ENCODE measurements at places on chromosomes 7 and 10.

DNA sequence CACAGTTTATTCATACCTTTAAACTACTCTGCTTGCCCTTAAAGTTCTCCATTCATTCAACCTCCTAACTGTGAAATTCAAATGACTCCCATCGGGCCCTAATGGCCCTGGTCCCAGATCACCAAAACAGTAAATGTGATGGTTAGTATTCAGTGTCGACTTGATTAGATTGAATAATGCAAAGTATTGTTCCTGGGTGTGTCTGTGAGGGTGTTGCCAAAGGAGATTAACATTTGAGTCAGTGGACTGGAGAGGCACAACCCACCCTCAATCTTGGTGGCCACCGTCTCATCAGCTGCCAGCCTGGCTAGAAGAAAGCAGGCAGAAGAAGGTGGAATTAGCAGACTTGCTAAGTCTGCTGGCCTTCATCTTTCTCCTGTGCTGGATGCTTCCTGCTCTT, 80.1 kb upstream of the PLXNA4 start:
- DNase-seq = no peak

DNA sequence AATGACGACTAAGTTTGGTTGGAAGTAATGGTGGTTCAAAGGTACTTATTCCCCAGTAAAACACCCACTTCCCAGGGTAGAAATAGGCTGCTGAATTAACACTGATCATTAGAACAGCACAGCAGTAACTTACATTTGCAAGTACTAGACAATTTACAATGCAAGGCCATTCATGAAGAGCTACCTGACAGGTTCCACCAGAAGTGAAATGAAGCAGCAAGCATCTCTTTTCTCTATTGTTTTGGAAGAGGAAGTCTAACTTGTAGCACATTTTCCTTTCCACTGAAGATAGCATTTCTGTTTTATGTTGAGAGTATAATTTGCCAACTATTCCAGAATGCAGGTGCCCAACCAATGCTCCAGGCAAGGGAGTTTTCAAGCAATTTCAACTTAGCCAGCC, 145.9 kb downstream of the CREB5 start:
- no peak for DNase-seq

DNA sequence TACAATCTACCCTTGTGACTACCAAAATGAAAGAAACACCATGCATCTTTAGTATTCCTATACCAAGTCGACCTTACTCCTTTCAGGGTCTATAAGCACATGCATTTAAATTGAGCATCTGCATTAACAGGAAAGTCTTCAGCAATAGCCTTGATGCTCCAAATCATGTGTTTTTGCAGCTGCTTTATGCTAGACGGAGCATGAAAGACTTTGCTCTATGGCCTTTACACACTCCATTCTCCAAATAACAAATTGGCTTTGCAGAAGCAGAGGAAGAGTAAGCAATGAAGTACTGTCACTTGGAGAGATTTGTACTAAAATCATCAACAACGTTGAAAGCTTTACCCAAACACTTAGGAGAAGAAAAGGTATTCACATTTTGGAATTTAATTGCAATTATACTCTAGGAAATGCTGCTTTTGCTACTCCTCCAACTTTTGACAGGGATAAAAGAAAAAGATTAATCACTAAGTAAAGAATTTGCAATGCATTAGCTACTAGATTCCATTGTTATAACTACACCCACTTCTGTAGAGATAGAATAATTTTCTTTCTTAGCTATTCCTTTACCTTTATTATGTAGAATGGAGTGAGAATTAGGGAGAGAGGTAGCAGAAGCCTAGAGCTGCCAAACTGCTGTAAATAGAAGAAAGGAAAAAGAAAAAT, 131.8 kb downstream of the SEMA3E start:
- no peak for DNase-seq

DNA sequence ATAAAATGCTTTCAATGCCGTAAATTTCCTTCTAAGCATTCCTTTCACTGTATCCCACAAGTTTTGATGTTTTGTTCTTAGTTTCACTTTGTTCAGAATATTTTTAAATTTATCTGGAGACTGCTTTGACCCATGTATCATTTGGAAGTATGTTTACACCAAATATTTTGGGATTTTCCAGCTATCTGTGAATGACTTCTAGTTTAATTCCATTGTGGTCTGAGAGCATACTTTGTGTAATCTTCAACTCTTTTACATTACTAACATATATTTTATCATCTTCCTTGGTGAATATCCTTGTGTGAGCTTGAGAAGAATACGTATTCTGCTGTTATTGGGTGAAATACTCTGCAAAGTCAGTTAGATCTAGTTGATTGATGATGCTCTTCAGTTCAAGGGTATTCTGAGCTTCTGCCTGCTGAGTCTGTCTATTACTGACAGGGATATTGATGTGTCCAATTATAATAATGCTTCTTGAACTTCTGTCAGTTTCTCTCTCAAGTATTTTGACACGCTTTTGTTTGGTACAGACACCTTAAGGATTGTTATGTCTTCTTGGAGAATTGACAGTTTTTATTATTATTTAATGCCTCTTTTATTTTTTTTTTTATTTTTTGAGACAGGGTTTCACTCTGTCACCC, 31.6 kb downstream of the MKLN1 start:
- DNase-seq = no peak

DNA sequence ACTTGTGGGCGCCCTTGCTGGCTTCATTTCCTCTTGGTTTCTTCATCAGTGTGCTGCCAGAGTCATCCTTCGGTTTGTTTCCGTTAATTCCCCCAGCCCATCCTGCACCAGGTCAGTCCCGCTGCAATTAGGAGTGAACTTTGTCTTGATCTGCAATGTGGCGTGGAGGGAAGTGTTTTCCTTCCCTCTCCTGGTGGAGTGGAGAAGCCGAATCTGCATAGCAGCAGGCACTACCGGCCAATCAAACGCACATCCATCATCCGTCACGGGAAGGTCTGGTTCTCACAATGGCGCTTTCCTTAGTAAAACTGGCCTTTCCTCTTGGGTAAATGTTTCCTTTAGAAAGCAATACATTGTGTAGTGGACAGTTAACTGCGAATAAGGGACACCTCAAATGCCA, 337.5 kb downstream of the CXCL12 start:
- no peak for DNase-seq

GRCh38 chr7:3191548-3191947, 109.5 kb upstream of the SDK1 start:
- no peak for DNase-seq

- DNase-seq = no peak
These were observed 91.8 kb upstream of the LANCL2 start for GRCh38 chr7:55273186-55273980.

DNA sequence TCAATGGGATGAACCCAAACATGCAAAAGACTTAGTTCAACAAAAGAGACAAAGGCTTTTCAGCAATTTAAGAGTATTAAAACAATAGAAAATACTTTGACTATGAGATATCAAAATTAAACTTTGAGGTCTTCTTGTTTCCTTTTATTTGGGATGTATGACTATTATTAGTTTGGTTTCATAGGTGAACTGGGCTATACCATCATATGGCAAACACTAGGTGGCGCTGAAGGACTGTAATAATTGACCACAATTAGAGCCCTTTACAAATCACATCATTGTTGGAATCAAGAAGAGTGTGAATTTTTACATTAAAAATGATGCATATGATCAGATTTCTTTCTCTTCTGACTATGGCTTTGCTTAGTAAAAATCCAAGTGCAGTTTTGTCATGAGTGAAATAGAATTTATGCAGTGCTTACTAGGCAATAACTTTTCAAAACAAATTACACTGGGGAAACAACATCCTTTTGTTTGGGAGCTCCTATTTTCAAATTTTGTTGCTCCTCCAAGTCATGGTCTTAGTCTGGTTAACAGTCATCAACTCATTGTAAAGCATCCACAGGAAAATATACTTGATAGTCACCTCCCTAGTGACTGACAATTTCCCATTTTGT, 14.7 kb upstream of the NXPH1 start:
- peak; percentile 19 for DNase-seq

DNA sequence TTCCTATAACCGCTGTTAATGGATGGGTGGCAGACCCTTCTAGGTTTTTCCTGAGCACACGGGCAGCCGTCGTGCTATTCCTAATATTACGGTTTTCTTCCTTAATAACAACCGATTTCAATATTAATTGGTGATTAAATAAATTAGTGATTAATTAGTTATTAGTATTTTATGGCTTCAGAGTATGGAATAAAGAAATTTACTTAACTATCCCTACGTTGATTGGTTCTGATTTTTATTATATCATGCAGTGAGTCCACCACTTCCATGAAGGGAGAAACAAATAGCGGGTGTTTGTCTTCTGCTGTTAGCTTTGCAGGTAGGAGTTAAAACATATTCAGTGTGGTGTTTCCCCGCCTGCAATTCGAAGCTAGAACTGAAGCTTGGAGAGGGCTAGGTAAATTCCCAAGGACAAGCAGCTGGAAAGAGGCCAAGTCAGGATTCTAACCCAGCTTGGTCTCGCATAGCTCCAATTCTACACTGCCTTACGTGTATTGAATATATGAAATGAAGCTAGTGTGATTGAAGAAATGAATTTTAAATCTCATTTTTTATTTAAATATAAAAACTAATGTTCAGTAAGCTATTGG, 928 bp upstream of the CSTF2T start:
- no peak for DNase-seq

GRCh38 chr7:128913870-128914565, 3.5 kb upstream of the KCP start:
- DNase-seq = no peak

DNA sequence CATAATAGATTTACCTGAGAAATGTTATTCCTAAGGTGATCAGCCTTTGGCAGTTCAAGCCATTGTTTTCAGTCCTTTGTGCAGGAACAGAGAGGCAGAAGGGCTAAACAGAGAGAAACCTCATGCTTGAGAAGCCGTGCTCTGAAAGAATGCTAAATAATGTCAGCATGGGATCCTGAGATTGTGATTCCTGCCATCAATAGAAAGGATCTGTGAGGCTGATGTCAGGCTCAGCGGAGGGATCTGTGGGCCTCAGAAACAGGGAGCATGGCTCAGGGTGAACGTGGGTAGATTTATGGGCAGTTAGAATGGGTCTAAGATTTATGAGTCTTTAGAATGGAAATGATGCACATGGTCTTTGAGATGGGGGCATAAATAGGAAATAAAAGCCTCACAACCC, 439.2 kb upstream of the IGFBP3 start:
- no peak for DNase-seq

DNA sequence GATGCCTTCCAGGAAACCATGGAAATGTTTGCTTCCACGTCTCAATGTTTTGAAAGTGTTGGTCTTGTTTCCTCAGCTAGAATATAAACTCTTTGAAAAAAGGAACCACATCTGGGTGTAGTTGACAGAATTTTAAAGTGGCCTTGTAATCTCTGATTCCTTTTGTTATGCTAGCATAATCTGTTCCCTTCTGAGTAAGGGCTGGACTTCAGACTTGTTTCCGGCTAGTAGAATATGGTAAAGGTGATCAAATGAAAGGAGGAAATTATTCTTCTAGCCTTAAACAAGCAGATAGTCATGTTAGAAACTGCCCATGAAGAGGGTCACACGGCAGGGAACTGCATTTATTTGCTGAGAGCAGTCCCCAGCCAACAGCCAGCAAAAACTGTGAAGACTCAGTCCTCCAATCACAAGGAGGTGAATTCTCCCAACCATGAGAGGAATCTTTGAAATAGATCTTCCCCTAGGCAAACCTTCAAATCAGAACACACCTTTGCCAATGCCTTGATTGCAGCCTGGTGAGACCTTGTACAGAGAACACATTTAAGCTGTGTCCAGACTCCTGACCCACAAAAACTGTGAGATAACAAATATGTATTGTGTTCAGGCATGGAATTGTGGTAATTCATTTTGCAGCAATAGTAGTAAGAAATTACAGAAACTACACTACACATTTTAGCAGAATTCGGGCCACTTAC, 316.9 kb upstream of the SP8 start:
- no peak for DNase-seq

DNA sequence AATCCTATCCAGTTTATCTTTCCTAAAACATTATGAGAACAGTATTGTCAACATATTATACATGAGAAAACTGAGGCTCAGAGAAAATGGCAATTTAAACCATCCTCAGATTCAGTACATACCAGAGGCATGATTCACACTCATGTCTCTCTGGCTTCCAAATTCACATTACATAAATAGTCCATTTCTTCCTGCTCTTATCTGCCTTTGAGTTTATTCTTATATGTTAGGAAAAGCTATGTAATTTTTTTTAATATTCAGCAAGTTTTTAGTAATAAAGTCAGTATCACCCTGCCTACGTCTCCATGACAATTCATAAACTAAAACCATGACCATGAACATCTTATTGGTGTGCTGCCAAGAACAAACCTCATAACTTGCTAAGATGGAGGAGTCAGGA, 1260.2 kb upstream of the SORCS1 start:
- DNase-seq = no peak

GRCh38 chr10:35212856-35213255, 86.2 kb downstream of the CREM start:
- no peak for DNase-seq

- DNase-seq = no peak
These were observed 99.6 kb downstream of the JAZF1 start for GRCh38 chr7:28081016-28081415.

- no peak for DNase-seq
These were observed 70.2 kb upstream of the CCDC71L start for GRCh38 chr7:106731187-106731586.

DNA sequence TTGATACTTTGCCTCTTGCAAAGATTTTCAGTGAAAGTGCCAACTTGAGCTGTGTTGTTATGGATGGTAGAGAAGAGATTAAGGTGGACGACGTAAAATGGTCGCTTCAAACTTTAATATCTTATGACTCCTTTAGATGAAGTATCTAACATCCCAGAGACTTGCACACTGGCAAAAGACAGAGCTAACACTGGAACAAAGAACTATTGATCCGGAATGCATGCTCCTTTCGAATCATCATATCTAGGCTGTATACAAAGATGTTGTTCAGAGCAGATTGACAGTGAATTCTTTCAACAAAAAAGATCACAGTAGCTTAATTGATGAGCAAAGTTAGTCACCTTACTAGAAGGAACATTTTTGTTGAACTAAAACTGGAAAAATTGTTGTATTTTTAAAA, 592.7 kb downstream of the NXPH1 start:
- no peak for DNase-seq

- no peak for DNase-seq
These were observed 200.3 kb upstream of the PRSS1 start for GRCh38 chr7:142548978-142549377.

DNA sequence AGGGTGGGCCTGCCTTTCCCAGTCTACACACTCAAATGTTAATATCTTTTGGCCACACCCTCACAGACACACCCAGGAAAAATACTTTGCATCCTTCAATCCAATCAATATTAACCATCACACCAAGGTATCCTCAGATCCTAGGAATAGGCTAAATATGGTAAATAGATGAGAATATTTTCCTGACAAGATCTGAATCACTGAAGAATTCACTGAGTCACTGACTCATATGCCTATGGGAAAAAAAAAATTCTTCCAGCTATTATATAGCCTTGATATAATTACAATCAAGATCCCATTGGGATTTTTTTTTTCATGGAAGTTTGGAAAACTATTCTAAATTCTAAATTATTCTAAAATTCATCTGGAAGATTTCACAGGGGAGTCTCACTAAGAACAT, 65.8 kb downstream of the INHBA start:
- DNase-seq = no peak

DNA sequence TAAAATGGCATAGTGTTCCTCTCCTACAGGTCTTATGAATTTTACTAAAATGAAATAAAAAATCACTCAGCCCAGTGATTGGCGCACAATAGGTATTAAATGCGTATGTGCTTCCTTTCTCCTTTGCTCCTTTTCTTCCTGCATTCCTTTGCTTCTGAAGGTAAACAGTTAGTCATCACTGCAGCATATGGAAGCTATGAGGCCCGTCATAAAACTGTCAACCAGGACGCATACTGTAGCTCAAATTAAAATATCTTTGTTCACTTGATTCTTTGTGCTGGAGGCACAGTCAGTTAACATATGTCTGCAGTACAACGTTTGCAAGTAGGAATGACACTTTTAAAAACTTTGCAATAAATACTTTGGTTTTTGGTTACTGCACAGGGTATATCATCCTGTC, 374.7 kb downstream of the TCERG1L start:
- no peak for DNase-seq
